CD4-positive, alpha-beta T cell treated with Interleukin-17A for 4 hours (primary cell): ENCODE measurements at places on chromosomes 12 and 14.

GRCh38 chr12:116885491-116885890, 4.2 kb upstream of the HRK start:
- no peak for DNase-seq

DNA sequence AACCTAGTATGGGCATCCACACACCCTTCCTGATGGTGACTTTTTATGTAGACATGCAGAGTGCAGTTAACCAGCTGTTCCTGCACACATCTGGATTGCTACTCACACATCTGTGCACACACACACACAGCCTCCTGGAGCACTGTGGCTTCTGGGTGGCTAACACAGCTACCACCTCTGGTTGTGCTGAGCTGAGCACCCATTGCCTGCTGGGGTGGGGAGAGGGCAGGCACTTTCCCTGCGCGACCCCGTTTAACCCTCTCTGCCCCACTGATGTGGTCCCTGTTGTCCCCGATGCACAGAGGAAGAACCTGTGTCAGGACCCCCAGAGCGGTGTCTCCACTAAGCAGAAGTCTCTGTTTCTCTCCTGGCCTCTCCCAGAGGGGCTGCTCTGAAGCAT, 14.4 kb upstream of the SERPINA3 start:
- DNase-seq, result no peak

- no peak for DNase-seq
Observed at GRCh38 chr12:9319842-9320173, 111.6 kb upstream of the PZP start.

GRCh38 chr12:63206909-63207308, 55.9 kb upstream of the AVPR1A start:
- no peak for DNase-seq

GRCh38 chr12:13004361-13004760, 4.3 kb upstream of the HEBP1 start:
- no peak for DNase-seq

- no peak for DNase-seq
Observed at GRCh38 chr12:6225630-6226001, 25.4 kb downstream of the CD9 start.

- DNase-seq, result no peak
Observed at GRCh38 chr12:108008163-108008905, 120.8 kb upstream of the WSCD2 start.

GRCh38 chr14:55074662-55075061, 23.2 kb downstream of the MAPK1IP1L start:
- no peak for DNase-seq

- no peak for DNase-seq
Observed at GRCh38 chr12:106308611-106309010, 6.1 kb downstream of the TCP11L2 start.

GRCh38 chr14:61429316-61429715, 107.9 kb downstream of the PRKCH start:
- DNase-seq, result no peak

DNA sequence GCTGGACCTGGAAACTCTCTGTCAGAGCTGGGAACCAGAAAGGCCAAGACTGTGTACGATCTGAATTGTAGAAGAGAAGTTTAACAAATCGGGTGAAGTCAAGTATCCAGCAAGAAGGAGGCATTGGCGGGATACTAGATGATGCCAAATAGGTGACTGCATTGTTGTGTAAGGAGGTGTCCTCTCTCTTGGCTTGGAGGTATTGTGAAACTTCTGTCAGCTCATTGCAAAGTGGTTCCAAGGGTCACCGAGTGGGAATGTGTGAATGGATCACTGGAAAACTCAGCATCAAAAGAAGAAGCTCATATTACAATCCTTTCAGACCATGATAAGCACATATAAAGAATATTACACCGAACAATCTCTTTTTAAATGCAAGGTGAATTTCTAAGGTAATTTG, 11.7 kb downstream of the NAV3 start:
- DNase-seq, result no peak

- no peak for DNase-seq
Observed at GRCh38 chr12:116547955-116548501, 11.2 kb upstream of the MAP1LC3B2 start.

- DNase-seq, result no peak
Observed at GRCh38 chr12:112887550-112887949, 19.2 kb upstream of the OAS1 start.
